ENCODE measurements at places on chromosomes 11 and 22.

DNA sequence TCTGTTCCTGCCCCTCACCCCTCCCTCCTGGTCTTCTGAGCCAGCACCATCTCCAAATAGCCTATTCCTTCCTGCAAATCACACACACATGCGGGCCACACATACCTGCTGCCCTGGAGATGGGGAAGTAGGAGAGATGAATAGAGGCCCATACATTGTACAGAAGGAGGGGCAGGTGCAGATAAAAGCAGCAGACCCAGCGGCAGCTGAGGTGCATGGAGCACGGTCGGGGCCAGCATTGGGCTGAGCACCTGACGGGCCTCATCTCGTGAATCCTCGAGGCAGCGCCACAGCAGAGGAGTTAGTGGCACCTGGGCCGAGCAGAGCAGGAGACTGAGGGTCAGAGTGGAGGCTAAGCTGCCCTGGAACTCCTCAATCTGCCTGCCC, 941.8 kb downstream of the BRD1 start:
- DNase-seq = no peak

- DNase-seq = no peak
Measured at GRCh38 chr22:38097557-38098409, 12.7 kb downstream of the BAIAP2L2 start.

- DNase-seq = no peak
Measured at GRCh38 chr11:72787216-72788104, 6.4 kb downstream of the STARD10 start.

- no peak for DNase-seq
Measured at GRCh38 chr11:68355471-68355870, 43.1 kb downstream of the LRP5 start.

- no peak for DNase-seq
Measured at GRCh38 chr11:64517992-64518391, 73.0 kb upstream of the SLC22A12 start.

GRCh38 chr11:28169816-28170215, 61.6 kb downstream of the METTL15 start:
- DNase-seq = no peak

- no peak for DNase-seq
Measured at GRCh38 chr11:32884770-32885384, 7.7 kb upstream of the QSER1 start.
